ENCODE measurements at places on chromosomes 7 and 10.

DNA sequence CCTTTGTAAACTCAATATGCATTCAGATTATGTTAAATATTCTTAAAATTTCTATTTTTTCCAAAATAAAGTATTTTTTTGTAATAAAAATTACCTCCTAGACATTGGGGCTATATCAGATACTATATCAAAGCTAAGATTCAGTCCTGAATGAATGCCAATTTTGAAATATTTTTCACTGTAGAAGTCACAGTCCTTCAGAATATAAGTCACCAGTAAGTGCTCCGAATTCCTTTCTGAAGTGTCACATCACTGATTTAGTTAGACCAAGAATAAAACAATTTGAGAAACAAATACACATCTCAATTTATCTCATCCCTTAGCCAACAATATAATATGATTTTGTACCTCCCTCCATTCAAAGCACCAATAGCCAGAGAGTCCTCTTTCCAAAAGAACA, 33.9 kb upstream of the GSAP start:
- no peak for DNase-seq
- H3K27ac ChIP-seq = no peak overlapping the region
- no peaks in the 10 kb centered on the region for H3K4me1 ChIP-seq
- H3K36me3 ChIP-seq = no peaks in the 10 kb centered on the region

DNA sequence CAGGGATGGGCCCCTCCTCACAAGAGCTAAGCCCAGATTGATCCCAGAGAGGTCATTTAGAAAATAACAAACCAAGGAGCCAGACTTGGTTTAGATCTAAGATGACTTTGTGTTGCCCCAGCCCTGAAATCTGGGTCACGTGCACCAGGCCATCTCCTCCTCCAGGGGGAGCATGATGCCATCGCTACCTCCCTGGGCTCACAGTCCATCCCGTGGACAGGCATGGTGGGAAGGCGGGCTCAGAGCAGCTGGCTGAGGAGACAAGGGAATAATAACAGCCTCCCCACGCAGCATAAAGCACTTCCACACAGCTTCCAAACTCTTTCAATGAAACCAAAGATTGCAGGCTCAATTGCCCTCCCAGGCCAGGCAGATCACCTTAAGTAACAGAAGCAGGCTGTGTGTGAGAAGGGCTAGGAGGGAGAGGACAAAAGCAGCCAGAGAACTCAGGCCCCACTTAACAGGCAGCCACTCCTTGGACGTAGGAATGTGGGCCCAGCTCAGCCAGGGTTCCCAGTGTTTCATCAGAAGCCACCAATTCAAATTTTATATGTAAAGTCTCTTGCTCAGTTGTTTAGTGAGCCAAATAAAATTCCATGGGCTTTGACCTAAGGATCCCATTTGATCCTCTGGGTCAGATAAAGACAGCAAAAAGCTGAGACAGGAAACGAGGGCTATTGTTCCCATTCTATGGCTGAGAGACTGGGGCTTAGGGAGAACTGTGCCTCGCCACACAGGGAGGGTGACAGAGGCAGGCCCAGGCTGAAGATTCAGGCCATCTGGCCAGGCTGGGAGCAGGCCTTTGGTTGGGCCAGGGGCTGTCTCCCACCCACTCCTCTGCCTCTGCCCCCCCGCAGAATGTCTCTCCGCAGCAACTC, 100.2 kb downstream of the COL13A1 start:
- DNase-seq = peak; percentile 26
- no peaks in the 10 kb centered on the region for H3K4me1 ChIP-seq
- H3K27ac ChIP-seq = no peak overlapping the region
- H3K36me3 ChIP-seq = no peaks in the 10 kb centered on the region
- no peak overlapping the region for H3K4me3 ChIP-seq

GRCh38 chr10:57905010-57905409, 362.7 kb downstream of the IPMK start:
- no peaks in the 10 kb centered on the region for H3K27me3 ChIP-seq
- H3K4me3 ChIP-seq = no peak overlapping the region
- no peaks in the 10 kb centered on the region for H3K4me1 ChIP-seq
- no peak for DNase-seq

GRCh38 chr7:119758254-119758653, 514.7 kb upstream of the KCND2 start:
- no peak overlapping the region for H3K4me3 ChIP-seq
- H3K4me1 ChIP-seq = no peaks in the 10 kb centered on the region
- no peak overlapping the region for H3K27ac ChIP-seq
- DNase-seq = no peak
- no peaks in the 10 kb centered on the region for H3K36me3 ChIP-seq
- H3K27me3 ChIP-seq = no peaks in the 10 kb centered on the region

- H3K4me1 ChIP-seq = peaks cover 1% of the 10 kb centered on the region
- H3K36me3 ChIP-seq = peaks cover 14% of the 10 kb centered on the region
- no peak overlapping the region for H3K27ac ChIP-seq
- no peaks in the 10 kb centered on the region for H3K27me3 ChIP-seq
- no peak overlapping the region for H3K4me3 ChIP-seq
Observed at GRCh38 chr10:5441106-5441505, 28.7 kb downstream of the NET1 start.

GRCh38 chr10:13732465-13732881, 145.7 kb downstream of the PRPF18 start:
- peaks cover 5% of the 10 kb centered on the region for H3K4me1 ChIP-seq
- no peaks in the 10 kb centered on the region for H3K27me3 ChIP-seq
- H3K4me3 ChIP-seq = no peak overlapping the region

- DNase-seq = no peak
- no peak overlapping the region for H3K27ac ChIP-seq
- no peaks in the 10 kb centered on the region for H3K27me3 ChIP-seq
- no peak overlapping the region for H3K4me3 ChIP-seq
- no peaks in the 10 kb centered on the region for H3K36me3 ChIP-seq
Observed at GRCh38 chr10:33889371-33889770, 554.9 kb upstream of the NRP1 start.

- no peaks in the 10 kb centered on the region for H3K27me3 ChIP-seq
- H3K4me3 ChIP-seq = no peak overlapping the region
- H3K27ac ChIP-seq = no peak overlapping the region
Observed at GRCh38 chr10:48410503-48410902, 104.0 kb downstream of the MAPK8 start.

DNA sequence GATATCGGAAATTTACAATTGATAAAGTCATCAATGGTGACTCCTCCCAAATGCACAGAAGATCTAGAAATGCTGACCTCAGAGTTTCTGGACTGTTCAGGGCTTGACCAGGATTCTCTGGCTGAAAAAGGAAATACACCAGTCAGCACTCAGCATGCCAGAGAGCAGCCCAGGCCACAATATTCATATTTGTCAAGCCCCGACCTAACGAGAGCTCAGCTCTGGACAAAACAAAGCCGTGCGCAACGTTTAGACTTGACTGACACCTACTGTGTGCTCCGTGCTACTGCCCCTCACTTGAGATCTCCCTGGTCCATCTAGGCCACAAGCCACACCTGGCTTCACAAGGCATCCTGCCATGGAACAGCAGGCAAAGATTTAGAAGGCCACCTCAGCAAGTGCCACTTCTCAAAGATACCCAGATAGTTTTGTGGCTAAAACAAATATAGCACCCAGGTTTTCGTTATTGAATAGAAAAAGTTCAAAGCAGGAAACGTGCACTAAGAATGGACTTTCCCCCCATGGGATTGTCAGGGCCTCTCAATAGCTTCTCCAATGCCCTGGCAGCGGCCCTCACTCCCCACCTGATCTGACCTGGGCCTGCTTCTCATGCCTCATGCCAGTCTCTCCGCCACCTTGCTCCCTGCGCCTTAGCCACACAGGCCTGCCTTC, 218.3 kb downstream of the FAM107B start:
- no peaks in the 10 kb centered on the region for H3K4me1 ChIP-seq
- H3K36me3 ChIP-seq = no peaks in the 10 kb centered on the region
- DNase-seq = no peak
- H3K27me3 ChIP-seq = peaks cover 4% of the 10 kb centered on the region

- H3K4me1 ChIP-seq = no peaks in the 10 kb centered on the region
- no peak overlapping the region for H3K27ac ChIP-seq
- no peaks in the 10 kb centered on the region for H3K27me3 ChIP-seq
Observed at GRCh38 chr10:23354630-23355279, 10.2 kb upstream of the C10orf67 start.

GRCh38 chr7:86926732-86927131, 132.7 kb downstream of the ELAPOR2 start:
- H3K27ac ChIP-seq = no peak overlapping the region
- H3K4me1 ChIP-seq = no peaks in the 10 kb centered on the region
- H3K36me3 ChIP-seq = no peaks in the 10 kb centered on the region
- DNase-seq = peak; percentile 32
- H3K4me3 ChIP-seq = no peak overlapping the region
- peaks cover 5% of the 10 kb centered on the region for H3K27me3 ChIP-seq

DNA sequence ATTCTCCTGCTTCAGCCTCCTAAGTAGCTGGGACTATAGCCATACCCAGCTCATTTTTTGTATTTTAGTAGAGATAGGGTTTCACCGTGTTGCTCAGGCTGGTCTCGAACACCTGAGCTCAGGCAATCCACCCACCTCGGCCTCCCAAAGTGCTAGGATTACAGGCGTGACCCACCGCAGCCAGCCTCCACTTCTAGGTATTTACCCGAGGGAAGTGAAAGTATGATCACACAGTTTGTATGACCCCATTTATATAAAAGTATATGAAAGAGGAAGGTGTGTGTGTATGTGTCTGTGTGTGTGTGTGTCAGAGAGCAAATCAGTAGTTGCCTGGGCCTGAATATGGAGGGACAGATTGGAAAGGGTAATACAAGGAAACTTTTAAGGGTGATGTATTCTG, 2.0 kb upstream of the PURB start:
- peaks cover 28% of the 10 kb centered on the region for H3K36me3 ChIP-seq
- no peak for DNase-seq
- no peaks in the 10 kb centered on the region for H3K27me3 ChIP-seq
- H3K4me3 ChIP-seq = no peak overlapping the region

DNA sequence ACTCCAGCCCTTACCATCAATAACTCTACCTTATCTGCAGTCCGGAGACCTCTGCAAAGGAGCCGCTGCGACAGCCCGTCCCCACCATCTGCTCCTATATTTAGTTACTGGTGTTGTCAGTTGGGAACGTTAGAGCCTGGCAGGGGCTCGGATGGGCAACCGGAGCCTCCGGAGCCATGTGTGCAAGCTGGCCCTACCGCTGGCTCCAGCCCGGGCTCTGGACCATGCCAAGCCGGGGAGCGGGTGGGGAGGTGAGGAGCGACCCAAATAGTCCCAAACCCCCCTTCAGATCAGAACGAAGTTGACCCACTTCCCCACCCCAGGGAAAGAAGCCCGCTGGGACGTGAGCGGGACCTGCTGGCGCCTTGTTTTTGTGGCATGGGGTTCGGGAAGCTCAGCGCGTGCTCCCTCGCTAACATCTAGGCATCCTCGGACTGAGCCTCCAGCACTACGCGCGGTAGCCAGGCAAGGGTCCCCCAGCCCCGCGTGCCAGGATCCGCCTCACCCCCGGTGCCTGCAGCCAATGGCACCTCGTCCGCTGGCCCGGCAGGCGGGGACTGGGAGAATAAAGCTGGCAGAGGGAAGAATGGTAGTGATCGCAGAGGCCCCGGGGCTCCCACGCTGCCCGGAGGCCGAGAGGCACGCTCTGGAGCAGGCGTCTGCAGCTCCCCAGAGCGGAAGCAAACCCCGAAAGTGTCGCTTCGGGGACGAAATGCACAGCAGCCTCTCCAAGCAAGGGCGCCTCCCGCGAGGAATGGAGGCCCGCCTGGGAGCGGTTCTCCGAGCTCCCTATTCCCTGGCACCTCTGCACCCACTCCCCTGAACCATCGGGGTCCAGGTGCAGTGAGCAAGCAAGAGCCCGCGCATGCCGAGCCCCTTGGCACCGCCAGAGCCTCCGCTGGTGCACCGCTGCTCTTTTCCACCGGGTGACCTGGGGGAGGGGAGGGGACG, 679 bp downstream of the LRRC20 start:
- no peaks in the 10 kb centered on the region for H3K27me3 ChIP-seq
- H3K27ac ChIP-seq = peak overlapping the region; percentile 80
- peaks cover 29% of the 10 kb centered on the region for H3K4me1 ChIP-seq
- H3K4me3 ChIP-seq = peak overlapping the region; percentile 70
- DNase-seq = peak; percentile 74

DNA sequence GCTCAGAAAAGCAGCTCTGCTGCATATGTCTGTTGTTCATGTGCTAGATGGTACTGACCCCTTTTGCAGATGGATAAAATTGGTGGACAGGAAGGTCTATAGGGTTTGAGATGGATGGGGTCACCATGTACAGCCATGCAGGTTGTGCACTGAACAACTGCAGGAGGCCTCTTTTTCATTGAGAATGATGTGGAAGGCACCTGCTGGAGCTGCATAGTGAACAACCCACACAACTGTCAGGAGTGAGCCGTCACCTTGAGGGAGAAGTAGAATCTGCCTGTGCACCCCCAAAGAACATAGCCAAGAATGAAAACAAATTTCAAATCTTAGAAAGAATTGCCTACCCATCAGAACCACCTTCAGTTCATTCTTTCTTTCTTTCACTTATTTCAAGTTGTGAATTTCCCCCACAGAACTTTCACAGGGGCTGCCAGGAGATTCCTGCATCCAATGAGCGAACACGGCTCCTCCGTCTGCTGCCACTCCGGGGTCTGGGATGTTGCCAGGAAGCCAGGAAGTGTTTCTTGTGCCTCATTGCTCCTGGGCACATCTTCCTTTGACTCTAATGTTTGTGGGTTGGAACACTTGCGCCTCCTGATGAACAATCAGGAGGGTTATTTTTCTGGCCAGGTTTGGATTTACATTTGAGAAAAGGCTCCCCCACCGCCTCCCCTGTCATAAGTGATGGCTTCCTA, 53.7 kb upstream of the DOCK1 start:
- H3K27ac ChIP-seq = no peak overlapping the region
- no peaks in the 10 kb centered on the region for H3K27me3 ChIP-seq
- H3K4me3 ChIP-seq = no peak overlapping the region
- no peak for DNase-seq
- H3K4me1 ChIP-seq = no peaks in the 10 kb centered on the region

DNA sequence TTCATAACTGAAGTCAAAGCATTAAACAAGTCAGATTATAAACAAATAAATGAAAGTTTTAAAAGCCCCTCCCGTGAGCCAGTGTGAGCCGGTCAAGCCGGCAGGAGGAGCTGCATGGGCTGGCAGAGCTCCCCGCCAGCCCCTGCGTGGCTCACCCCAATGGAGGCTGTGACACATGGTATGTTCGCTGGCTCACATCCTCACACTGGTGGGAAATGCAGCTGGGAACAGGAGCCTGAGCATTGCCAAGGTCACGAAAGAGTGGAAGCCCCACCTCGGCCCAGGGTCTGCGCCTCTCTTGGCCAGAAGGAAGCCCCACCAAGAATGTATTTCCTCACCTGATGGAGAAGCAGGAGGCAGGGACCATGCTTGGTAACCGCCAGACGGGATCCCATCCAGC, 261.7 kb upstream of the TCERG1L start:
- no peaks in the 10 kb centered on the region for H3K4me1 ChIP-seq
- DNase-seq = no peak
- H3K27ac ChIP-seq = no peak overlapping the region
- H3K36me3 ChIP-seq = no peaks in the 10 kb centered on the region

All from DND-41 (cell line).